Trophoblast cell (in vitro differentiated cells and primary cell): ENCODE measurements at places on chromosomes 2 and 18.

- no peak for DNase-seq
Observed at GRCh38 chr2:144234542-144234871, 285.4 kb downstream of the ZEB2 start.

- DNase-seq: peak; percentile 32
Observed at GRCh38 chr18:8895987-8896619, 190.7 kb downstream of the MTCL1 start.

DNA sequence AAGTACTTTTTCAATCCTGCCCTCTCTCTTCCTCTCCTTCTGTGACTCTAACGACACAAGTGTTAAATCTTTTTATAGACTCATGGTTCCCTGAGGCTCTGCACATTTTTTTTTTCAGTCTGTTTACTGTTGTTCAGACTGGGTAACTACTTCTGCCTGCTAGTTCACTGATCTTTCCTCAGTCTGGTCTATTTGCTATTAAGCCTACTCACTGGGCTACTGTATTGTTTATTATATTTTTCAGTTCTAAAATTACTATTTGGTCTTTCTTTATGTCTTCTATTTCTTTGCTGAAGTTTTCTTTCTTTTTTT lies 21.3 kb downstream of the PPP3R1 start:
- no peak for DNase-seq

- no peak for DNase-seq
Observed at GRCh38 chr2:96962567-96963203, 23.7 kb downstream of the FAM178B start.

- no peak for DNase-seq
Observed at GRCh38 chr2:18380321-18380720, 180.1 kb downstream of the RDH14 start.

DNA sequence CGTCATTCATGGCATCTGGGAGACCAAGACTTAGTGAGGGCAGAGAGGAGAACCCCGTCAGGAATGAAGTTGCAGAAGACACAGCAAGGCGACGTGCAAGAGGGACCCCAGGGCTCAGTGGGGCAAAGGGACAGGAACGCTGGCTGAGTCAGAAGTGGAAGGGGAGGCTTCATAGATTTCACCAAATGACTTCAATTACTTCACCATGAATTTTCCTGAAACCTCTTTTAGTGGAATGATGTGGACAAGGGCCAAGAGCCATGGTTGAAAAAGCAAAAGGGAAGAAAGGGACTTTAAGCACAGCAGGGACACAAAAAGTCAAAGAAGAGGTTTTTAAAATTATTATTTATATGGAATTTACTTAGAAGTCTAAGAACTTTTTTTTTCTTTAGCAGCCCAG lies 141.6 kb upstream of the PID1 start:
- no peak for DNase-seq

DNA sequence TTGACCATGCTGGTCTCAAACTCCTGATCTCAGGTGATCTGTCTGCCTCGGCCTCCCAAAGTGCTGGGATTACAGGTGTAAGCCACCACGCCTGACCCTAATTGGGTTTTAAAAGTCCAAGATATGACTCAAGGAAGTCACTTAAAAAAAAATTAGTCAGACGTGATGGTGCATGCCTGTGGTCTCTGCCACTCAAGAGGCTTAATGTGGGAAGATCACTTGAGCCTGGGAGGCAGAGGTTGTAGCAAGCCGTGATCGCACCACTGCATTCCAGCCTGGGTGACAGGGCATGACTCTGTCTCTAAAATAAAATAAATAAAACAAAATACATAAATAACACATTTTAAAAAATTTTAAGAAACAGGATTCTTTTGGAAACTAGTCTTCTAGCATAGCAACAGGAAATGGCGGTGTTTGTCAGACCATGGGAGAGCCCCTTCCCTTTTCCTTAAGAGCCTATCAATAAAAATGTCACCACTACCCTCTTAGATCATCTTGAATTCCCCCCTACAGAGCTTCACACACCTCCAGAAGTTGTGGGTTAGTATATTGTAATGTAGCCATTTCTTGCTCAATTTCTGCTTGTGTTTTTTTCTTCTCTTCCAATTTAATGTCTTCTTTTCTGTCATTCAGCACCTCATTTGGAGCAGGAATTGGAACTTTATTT lies 20.1 kb downstream of the SFT2D3 start:
- DNase-seq: no peak

DNA sequence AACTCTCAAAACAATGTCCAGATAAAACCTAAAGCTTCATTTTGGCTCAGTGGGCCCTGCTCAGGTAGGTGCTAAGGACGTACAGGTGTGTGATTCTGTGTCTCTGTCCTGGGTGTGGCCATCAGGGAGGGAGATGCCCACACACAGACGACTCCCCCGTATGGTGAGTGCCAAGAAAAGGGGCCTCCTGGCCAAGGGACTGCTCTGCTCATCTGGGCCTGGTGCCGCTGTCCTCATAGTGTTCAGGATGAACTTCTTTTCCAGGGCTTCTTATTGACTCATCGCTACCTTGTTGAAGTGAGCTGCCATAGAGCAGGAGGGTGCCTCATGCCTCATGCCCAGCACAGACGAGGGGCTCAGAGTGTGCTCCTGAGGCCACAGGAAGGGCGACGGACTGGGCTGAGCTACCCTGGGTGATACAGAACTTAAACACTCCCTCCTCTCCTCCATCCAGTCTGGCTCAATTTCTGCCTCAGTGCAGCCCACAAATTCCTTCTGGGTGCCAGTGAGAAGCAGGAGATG lies 57.8 kb downstream of the ITGB1BP1 start:
- DNase-seq: no peak

DNA sequence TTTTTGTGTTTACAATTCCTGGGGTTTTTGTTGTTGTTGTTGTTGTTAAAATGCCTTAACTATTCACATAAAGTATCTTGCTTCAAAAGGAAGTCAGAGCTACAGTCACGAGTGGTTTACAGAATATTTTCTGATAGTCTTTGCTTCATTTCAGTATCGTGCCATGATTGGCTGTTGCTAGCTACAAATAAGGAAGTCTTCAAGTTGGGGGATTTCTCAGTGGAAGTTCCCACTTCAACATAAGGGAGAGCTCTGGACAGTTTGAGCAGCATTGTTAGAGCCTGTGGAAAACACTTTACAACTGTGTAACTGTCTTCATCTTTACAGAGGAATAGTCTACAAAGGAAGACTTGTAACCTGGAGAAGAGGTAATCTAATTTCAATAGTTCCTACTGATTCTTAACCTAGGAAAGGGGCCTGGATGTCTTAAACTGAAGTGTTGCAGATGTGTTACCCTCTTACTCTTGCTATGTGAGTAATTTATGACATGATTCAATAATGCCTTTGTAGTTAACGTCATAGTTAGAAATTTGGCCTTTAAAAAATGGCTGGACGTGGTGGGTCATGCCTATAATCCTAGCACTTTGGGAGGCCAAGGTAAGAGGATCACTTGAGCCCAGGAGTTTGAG lies 23.4 kb upstream of the TANK start:
- DNase-seq: peak; percentile 44

DNA sequence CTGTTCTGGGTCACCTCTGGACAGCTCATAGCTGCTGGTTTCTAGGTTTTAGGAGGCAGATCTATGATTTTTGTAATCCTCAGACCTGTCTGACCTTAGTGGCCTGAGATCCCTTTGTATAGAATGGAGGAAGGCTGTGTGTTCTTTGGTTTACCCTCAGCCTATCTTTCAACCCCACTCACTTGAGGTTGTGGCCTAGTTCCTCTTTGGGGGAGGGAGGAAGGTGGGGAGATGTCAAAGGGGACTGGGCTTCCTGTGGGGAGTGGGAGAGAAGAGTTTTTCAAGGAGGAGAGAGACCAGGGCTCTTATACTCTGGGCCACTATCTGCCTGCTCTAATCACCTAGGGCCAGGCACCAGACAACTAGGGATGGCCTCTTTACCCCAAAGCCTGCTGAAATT lies 28.5 kb downstream of the SEMA4F start:
- DNase-seq: no peak

DNA sequence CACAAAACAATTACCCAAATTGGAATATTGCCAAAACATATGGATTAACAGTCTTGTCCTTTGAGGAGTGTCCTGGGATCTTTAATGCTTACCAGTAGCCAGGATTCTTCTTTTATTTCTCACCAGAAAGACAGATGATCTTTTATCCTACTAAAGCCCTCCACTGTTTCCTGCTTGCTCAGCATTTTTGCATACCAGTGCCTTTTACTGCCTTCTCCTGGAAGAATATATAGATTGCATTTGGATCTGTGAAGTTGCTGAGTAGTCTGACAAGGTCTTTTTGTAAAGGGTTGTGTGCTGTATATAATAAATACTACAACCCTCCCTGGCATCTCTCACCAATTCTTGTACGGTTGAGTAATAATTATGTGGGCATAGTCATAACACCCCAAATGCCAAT lies 652.2 kb downstream of the LRRTM4 start:
- no peak for DNase-seq

GRCh38 chr18:55543130-55543704 lies 44.8 kb downstream of the TCF4 start:
- DNase-seq: no peak

- DNase-seq: peak; percentile 59
Observed at GRCh38 chr18:51433881-51434280, 236.4 kb upstream of the MEX3C start.

GRCh38 chr2:145757503-145758246 lies 1237.8 kb upstream of the ZEB2 start:
- DNase-seq: no peak

DNA sequence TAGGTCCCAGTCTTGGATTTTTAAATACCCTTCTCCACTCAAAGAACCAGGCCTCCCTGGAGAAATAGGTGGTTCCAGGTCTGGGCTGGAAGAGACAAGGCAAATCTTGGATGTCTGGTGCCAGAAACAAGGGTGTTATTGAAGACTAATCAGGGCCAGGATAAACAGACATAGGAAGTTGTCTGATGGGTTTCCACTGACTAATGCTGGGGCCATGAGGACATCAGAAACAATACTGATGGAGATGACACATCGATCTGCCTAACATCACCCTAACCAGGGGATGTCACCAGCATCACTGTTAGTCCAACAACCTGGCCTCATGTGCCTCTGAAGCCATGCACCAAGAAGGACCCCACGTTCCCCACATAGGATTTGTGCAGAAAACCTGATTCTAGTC lies 42.5 kb upstream of the GLI2 start:
- no peak for DNase-seq

DNA sequence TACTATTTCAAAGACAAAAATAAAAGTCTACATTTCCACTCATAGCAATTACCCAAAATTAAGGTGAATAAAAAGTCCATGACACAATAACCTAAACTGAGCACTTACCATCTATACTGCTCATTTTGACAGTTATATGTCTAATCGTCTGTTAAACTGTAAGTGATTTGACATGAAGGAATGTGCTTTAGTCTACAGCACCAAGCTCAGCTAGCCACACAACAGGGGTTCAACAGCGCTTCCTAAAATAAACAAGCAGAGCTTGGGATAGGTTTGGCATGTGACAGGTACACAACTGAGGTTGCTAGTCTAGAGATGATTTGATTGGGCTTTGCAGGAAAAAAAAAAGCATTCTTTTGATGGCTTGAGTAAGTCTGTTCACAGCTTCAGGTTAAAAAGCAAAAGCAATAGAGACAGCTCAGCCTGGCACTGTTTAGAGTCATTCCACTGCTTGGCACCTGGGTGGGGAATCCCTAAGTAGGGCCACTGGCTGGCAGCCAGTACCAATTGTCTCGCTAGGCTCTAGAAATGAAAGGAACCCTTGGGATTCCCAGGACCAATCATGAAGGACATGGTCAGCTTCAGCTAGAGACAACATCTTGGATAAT lies 78.6 kb downstream of the BARD1 start:
- DNase-seq: no peak

DNA sequence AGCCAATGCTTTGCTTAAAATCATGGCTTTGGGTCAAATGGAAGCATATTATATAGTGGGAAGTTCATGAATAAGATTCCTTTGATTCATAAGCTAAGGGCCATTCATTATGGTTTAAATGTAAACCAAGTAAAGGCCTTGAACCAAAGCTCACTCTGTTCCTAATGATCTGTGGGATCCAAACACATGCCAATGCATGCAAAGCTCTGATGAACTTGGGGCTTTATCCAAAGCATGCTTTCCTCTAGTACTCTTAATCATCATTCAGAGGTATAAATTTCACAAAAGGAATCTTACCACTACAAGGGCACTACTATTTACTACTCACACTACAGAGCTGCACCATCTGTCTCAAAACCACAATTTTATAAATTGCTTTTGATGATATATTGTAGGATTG lies 102.8 kb upstream of the RBMS1 start:
- DNase-seq: no peak

GRCh38 chr2:180374502-180375281 lies 367.6 kb upstream of the CWC22 start:
- no peak for DNase-seq

DNA sequence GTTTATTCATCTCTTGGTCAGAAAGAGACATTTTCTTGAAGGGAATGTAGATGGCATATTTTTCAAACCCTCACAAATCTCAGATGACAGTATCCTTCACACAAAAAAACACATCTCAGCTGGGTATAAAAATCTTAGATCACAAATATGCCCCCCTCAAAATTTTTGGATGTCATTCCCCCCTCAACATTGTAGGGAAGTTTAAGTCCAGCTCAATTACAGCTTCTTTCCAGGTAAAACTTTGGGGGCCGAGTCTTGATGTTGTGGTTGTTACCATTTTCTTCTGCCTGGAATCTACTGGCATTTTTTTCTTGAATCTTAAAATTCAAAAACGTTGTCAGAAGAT lies 46.1 kb downstream of the HDAC4 start:
- DNase-seq: no peak

DNA sequence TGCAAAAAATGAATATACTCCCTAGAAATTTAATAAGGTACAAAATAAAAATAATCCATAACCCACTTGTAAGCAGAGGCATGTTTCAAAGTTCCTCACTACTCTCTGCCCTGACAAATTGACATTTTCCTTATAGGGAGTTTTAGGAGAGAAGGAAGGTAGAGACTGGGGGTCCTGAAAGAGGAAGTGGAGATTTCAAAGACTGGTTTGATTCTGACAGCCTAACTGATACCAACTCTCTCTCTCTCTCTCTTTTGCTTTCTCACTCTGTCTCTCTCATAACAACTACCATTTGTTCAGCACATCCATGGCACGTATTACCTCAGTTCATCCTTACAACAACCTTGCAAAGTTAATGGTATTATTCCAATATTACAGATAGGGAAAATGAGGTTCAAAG lies 18.6 kb downstream of the FZD7 start:
- no peak for DNase-seq

DNA sequence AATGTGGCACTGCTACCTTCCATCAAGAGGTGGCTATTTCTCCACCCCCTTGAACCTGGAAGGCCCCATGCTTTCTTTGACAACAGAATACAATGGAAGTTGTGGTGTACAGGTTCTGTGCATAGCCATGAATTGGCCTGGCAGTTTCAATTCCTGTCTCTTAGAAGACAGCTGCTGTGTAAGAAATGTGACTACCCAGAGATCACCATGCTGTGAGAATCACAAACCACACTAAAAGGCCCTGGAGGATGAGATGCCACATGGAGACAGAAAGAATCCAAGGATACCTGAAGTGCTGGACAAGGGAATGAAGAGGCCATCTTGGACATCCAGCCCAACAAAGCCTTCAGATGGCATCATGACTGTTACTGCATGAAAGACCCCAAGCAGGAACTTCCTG lies 47.7 kb upstream of the EHBP1 start:
- DNase-seq: no peak
